ENCODE measurements at places on chromosomes 6 and 20. TPM values are rescaled to one million over a fixed set of nuclear protein-coding genes. Genes with fewer than 3 reads are reported as not detected.

Gene FAM120B
- total RNA-seq, result 14.7 TPM

DNA sequence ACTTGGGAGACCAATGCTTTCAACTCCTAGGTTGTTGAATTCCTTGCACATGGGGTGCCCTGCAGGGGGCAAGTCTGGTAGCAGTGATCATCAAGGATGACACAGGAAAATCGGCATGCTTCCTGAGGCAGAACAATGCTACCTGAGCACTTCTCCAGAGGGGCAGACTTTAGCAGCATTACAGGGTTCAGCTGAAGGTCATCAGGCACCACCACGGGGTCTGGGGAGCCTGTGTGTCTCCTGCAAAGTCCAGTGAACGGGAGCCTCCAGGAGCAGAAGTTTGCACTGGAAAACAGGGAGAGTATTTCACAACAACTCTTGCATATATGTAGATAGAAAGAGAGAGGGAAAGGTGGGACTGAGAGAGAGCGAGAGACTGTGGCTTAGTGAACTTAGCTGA is 10.2 kb downstream of the VSX1 start:
- DNase-seq, result peak; percentile 42

GRCh38 chr20:35320396-35321126 is 28.3 kb upstream of the FAM83C start:
- no peak for DNase-seq

GRCh38 chr6:44808148-44808547 is 420.6 kb downstream of the CDC5L start:
- no peak for DNase-seq

Gene KHDRBS2
- total RNA-seq, result not detected

DNA sequence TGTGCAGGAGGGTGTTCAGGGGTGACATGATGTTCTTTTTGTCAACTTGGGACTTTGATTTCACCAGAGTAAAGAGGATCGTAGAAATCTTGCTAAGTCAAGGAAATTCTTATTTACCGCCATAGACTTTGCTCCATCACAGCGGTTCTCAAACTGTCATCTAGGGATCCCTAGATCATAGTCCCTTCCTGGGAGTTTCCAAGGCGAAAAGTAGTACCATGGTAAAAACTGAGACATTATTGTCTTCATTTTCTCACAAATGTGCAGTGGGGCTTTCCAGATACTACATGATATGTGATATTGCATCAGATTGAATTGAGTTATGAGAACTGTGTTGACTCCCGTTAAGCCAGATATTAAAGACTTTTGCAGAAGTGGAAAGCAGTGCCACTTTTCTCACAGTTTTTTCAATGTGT is 79.7 kb downstream of the JARID2 start:
- DNase-seq, result no peak

- no peak for DNase-seq
Measured at GRCh38 chr6:137879885-137880745, 13.1 kb downstream of the TNFAIP3 start.

Data from right atrium auricular region (tissue), 2 donors.